ENCODE measurements at places on chromosomes 1 and 21.

DNA sequence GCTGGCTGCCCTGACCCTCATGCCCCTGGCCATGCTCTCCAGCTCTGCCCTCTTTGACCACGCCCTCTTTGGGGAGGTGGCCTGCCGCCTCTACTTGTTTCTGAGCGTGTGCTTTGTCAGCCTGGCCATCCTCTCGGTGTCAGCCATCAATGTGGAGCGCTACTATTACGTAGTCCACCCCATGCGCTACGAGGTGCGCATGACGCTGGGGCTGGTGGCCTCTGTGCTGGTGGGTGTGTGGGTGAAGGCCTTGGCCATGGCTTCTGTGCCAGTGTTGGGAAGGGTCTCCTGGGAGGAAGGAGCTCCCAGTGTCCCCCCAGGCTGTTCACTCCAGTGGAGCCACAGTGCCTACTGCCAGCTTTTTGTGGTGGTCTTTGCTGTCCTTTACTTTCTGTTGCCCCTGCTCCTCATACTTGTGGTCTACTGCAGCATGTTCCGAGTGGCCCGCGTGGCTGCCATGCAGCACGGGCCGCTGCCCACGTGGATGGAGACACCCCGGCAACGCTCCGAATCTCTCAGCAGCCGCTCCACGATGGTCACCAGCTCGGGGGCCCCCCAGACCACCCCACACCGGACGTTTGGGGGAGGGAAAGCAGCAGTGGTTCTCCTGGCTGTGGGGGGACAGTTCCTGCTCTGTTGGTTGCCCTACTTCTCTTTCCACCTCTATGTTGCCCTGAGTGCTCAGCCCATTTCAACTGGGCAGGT is 3.8 kb downstream of the GPR61 start:
- DNase-seq, result no peak

- DNase-seq, result no peak
Measured at GRCh38 chr1:42504535-42505128, 41.5 kb downstream of the CCDC30 start.

- no peak for DNase-seq
Measured at GRCh38 chr21:29104239-29104708, 26.2 kb upstream of the MAP3K7CL start.

GRCh38 chr1:84505493-84506001 is 639 bp upstream of the SPATA1 start:
- DNase-seq, result no peak

DNA sequence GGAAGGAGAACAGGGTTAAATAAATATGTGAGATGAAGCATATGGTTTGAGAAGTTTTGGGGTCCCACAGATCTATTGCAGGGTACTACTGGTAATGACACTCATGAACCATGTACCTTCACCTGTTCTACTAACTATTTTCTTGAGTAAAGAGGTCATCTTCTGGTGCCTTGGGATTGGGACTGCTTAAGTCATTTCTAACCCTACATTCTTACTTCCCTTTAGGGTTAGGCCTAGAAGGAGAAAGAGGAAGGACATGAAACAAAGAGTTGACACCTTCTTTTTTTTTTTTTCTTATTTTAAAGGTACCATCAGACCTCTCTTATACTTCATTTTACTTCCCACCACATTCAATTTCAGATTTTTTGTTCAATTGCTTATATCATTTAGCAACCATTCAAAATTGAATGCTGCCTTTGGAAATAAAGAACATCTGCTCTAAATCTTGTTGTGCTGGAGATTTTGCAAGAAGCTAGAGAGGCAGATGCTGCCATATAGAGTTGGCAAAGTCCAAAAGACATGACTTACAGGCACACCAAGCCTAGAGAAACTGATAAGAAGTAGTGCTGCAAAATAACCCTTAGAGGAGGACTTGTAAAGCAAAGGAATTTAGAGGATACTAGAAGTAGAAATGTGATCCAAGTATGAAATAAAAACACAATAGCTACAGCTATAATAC is 374.4 kb upstream of the ST6GALNAC5 start:
- no peak for DNase-seq

GRCh38 chr1:37862330-37862729 is 2.9 kb upstream of the MTF1 start:
- no peak for DNase-seq

DNA sequence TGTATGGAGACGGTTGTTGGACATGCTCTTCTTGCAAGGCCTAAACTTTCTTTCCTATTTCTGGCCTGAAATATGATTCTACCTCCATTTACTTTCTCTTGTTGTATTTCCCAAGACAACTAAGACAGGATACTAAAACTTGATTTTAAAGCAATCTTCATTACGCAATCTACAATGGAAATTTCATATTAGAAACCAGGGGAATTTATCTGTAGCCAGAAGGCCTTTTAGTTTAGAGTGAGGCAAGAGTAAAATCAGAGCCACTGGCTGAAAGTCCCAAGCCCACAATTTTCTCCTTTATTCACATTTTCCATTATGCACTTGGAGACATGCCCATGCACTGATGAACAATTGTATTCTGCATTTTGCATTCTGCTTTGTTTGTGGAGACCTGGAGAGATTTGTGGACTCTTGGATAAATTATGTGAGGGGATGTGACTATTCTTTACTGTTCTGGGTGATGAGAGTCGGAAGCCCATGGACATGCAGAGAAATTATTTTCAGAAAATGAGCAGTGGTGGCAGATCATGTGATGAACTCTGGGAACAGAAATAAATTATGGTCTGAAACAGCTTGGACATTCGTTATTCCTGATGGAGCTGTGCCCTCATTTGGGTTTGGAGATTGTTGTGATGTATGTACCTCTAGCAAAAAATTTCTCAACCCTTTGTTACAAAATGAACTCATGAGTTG is 336.8 kb downstream of the SEC16B start:
- no peak for DNase-seq

DNA sequence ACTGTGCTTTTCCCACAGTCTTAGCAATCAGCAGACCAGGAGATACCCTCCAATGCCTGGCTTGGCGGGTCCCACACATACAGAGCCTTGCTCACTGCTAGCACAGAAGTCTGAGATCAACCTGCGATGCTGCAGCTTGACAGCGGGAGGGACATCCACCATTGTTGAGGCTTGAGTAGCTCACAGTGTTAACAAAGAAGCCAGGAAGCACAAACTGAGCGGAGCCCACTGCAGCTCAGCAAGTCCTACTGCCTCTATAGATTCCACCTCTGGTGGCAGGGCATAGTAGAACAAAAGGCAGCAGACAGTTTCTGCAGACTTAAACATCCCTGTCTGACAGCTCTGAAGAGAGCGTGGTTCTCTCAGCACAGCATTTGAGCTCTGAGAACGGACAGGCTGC is 33.4 kb downstream of the MNDA start:
- DNase-seq, result no peak

- DNase-seq, result peak; percentile 80
Measured at GRCh38 chr21:42062236-42063022, 8.7 kb upstream of the UMODL1 start.

DNA sequence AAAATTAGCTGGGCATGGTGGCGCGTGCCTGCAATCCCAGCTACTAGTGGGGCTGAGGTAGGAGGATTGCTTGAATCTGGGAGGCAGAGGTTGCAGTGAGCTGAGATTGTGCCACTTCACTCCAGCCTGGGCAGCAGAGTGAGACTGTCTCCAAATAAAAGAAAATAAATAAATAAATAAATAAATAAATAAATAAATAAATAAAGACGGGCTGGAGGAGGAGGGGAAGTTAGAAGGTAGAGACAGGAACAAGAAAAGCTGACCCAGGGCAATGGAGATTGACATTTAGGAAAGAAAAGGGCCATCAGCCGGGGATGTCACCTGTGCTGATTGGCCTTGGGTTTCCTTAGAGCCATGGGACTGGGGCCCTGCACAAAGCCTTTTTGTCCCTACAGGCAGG is 153.7 kb upstream of the IGSF21 start:
- DNase-seq, result no peak
